ENCODE measurements at places on chromosomes 12 and 14.

DNA sequence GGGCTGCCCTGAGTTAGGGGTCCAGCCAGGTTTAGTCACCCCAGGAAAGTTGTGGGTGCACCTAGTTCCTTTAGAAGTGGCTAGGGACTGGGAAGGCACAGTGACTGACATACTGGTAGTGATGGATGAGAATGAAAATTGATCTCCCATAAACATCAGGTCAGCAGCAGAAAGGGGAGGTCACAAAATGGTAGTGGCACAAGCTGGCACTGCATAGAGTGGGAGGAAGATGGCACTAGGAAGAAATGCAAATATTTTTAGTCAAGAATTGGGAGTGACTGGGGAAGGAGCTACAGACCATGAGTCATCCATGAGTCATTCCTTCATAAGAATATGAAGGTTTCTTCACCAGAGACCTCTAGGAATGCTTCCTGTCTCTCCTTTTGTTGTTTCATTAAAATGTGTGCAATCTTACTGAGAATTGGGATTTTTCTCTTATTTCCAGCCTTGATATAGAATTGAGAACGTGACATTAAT lies 198.3 kb upstream of the AMIGO2 start:
- peaks cover 59% of the 10 kb centered on the region for H3K4me1 ChIP-seq
- H3K4me3 ChIP-seq, result no peak overlapping the region
- H3K36me3 ChIP-seq, result no peaks in the 10 kb centered on the region
- no peaks in the 10 kb centered on the region for H3K27me3 ChIP-seq

GRCh38 chr12:19148860-19149259 lies 19.3 kb downstream of the PLEKHA5 start:
- DNase-seq, result no peak
- no peaks in the 10 kb centered on the region for H3K4me1 ChIP-seq
- H3K27ac ChIP-seq, result no peak overlapping the region
- no peaks in the 10 kb centered on the region for H3K27me3 ChIP-seq
- H3K36me3 ChIP-seq, result no peaks in the 10 kb centered on the region

DNA sequence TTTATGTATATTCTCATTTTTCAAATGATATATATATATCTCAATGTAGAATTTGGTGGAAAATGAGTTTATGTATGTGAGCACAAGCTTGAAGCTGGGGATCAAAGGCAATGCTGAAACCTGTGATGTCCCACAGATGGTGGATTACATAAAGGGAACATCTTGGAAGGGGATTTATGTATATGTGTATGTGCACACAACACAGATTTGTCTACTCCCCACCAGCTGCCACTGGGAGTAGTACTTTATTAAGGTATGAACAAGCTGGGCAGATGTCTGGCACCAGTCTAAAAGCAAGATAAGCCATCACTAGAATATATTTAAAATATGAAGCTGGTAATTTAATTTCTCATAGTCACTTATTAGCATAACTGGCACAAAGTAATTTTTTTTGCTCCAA lies 895.6 kb downstream of the SLC6A15 start:
- no peaks in the 10 kb centered on the region for H3K36me3 ChIP-seq
- no peak overlapping the region for H3K4me3 ChIP-seq
- H3K4me1 ChIP-seq, result no peaks in the 10 kb centered on the region
- no peak overlapping the region for H3K27ac ChIP-seq

DNA sequence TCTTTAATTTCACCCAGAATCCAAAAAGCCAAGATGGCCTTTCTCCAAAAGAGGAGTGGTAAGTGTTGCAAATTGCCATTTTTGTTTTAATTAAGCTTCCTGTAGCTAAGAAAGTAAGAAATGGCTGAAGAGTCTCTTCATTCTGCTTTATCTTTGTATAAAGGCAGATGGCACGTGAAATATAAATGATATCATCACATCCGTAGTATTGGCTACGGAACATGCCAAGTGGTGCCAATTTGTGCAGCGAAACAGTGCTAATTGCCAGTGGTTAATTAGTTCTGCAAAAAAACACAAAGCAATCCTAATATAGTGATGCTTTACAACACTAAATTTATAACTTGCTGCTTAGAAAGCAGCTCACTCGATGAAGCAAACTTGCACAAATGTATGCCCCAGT lies 29.4 kb downstream of the PLEKHG7 start:
- no peak for DNase-seq
- H3K27me3 ChIP-seq, result no peaks in the 10 kb centered on the region
- H3K4me3 ChIP-seq, result no peak overlapping the region
- H3K27ac ChIP-seq, result no peak overlapping the region

- DNase-seq, result no peak
- H3K27ac ChIP-seq, result no peak overlapping the region
- H3K27me3 ChIP-seq, result no peaks in the 10 kb centered on the region
- no peaks in the 10 kb centered on the region for H3K4me1 ChIP-seq
- H3K36me3 ChIP-seq, result no peaks in the 10 kb centered on the region
Observed at GRCh38 chr14:24761141-24761540, 127.2 kb upstream of the GZMB start.

DNA sequence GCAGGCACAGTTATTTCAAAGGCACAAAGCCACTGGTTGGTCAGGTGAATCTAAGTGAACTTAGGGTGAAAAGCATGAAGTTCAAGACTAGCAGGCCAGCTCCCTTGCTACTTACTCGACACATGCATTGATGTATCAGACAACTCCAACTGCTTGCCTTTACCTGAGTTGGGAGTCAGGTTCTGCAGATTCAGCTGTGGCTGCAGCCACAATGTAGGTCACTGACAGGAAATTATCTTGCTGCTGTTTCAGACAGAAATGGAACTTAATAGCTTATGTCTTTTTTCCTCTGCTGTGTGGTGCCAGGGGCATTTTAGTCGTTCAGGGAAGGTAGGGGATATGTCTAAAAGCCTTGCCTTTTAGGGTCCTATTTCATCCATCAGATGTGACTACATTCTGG lies 125.6 kb upstream of the RPH3A start:
- no peak overlapping the region for H3K4me3 ChIP-seq
- no peaks in the 10 kb centered on the region for H3K36me3 ChIP-seq
- H3K27ac ChIP-seq, result no peak overlapping the region
- peaks cover 11% of the 10 kb centered on the region for H3K27me3 ChIP-seq
- DNase-seq, result no peak

DNA sequence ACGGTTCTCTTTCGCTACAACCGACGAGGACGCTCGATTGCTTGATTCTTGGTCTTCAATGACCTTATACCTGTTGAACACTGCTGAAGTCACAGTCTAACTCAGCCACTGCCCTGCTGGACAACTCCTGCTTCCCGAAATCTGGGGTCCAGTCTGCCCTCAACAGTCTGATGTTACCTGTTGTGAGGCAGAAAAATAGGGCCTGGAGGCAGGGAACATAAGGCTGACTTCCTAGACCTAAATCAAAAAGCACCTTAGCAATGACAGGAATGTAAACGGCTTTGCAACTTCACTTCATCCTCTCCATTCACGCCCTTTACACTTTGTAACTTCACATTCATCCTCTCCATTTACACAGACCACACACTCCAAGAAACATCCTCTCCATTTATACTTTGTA lies 597 bp upstream of the GLTP start:
- peak overlapping the region; percentile 71 for H3K4me3 ChIP-seq
- no peaks in the 10 kb centered on the region for H3K36me3 ChIP-seq
- peaks cover 37% of the 10 kb centered on the region for H3K4me1 ChIP-seq
- H3K27me3 ChIP-seq, result no peaks in the 10 kb centered on the region

GRCh38 chr14:64928239-64929013 lies 14.1 kb downstream of the GPX2 start:
- no peaks in the 10 kb centered on the region for H3K4me1 ChIP-seq
- no peaks in the 10 kb centered on the region for H3K27me3 ChIP-seq
- peaks cover 56% of the 10 kb centered on the region for H3K36me3 ChIP-seq
- H3K27ac ChIP-seq, result no peak overlapping the region
- DNase-seq, result no peak

DNA sequence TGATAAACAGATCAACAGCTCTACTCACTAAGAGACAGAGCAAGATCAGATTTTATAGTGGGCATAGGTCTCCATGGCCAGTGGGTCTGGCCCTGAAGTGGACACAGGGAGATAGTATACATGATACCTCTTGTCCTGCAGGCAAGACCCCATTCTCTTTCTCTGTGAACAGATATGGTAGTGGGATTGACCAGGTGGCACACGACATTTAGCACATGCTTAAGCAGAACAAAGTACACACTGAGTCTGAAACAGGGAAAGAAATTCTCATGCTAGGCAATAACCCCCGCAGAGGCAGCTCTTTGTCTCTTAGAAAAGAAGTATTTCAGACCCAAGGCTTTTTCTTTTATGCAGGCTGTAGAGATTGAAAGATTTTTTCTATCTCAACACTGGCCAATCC lies 1331.2 kb downstream of the FSCB start:
- H3K4me1 ChIP-seq, result no peaks in the 10 kb centered on the region
- no peak overlapping the region for H3K4me3 ChIP-seq
- no peak for DNase-seq
- no peaks in the 10 kb centered on the region for H3K27me3 ChIP-seq
- no peaks in the 10 kb centered on the region for H3K36me3 ChIP-seq

DNA sequence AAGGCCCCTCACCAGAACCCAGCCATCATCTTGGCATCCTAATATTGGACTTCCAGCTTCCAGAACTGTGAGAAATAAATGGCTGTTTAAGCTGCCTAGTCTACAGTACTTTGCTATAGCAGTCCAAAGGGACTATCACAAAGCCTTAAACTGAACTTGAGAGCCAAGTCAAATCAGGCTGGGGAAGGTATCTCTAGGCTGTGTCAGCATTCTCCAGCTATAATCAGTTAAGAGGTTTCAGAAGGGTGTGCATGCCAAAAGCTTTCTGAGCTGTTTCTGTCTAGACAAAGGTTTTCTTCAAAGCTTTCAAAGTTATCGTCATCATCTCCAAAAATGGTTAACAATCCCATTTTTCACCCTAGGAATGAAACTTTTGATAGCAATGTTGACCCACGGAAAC lies 7.6 kb downstream of the ASCL4 start:
- no peak overlapping the region for H3K27ac ChIP-seq
- peaks cover 60% of the 10 kb centered on the region for H3K27me3 ChIP-seq
- H3K36me3 ChIP-seq, result no peaks in the 10 kb centered on the region
- H3K4me1 ChIP-seq, result no peaks in the 10 kb centered on the region
- H3K4me3 ChIP-seq, result no peak overlapping the region
